ENCODE measurements at places on chromosomes 1 and 21.

- H3K27me3 ChIP-seq: peaks cover 3% of the 10 kb centered on the region
- H3K36me3 ChIP-seq: no peaks in the 10 kb centered on the region
- DNase-seq: no peak
Measured at GRCh38 chr1:67060811-67061218, 6.9 kb upstream of the SLC35D1 start.

GRCh38 chr1:42379794-42380585 is 602 bp upstream of the RIMKLA start:
- no peak overlapping the region for H3K27ac ChIP-seq
- H3K27me3 ChIP-seq: peaks cover 9% of the 10 kb centered on the region
- DNase-seq: no peak

- H3K27me3 ChIP-seq: no peaks in the 10 kb centered on the region
- DNase-seq: no peak
- no peaks in the 10 kb centered on the region for H3K4me1 ChIP-seq
Measured at GRCh38 chr21:16540966-16541727, 811.4 kb downstream of the USP25 start.

- DNase-seq: no peak
- H3K27me3 ChIP-seq: peaks cover 16% of the 10 kb centered on the region
- H3K4me1 ChIP-seq: no peaks in the 10 kb centered on the region
- H3K4me3 ChIP-seq: no peak overlapping the region
Measured at GRCh38 chr1:94121411-94121821, 468 bp upstream of the ABCA4 start.

DNA sequence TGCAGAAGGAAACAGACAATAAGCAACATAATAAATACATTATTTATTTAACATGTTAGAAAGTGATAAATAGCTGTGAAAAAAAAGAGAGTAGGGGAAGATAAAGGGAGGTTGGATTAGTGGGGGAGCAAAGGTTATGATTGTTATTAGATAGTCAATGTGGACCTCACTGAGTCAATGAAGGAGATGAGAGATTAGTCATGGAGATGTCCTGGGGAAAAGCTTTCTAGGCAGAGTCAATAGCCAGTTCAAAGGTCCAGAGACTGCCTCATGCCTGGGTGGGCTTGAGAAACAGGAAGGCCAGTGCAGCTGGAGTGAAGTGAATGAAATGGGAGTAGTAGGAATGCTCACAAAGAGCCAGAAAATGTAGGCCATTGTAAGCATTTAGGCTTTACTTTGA is 187.1 kb upstream of the CACYBP start:
- DNase-seq: no peak
- H3K27ac ChIP-seq: no peak overlapping the region
- no peaks in the 10 kb centered on the region for H3K36me3 ChIP-seq
- H3K27me3 ChIP-seq: no peaks in the 10 kb centered on the region
- H3K4me1 ChIP-seq: no peaks in the 10 kb centered on the region
- H3K4me3 ChIP-seq: no peak overlapping the region

GRCh38 chr21:35171385-35171784 is 122.3 kb upstream of the RUNX1 start:
- H3K36me3 ChIP-seq: no peaks in the 10 kb centered on the region
- no peak overlapping the region for H3K27ac ChIP-seq
- peaks cover 16% of the 10 kb centered on the region for H3K4me1 ChIP-seq
- no peaks in the 10 kb centered on the region for H3K27me3 ChIP-seq
- DNase-seq: no peak
- no peak overlapping the region for H3K4me3 ChIP-seq

DNA sequence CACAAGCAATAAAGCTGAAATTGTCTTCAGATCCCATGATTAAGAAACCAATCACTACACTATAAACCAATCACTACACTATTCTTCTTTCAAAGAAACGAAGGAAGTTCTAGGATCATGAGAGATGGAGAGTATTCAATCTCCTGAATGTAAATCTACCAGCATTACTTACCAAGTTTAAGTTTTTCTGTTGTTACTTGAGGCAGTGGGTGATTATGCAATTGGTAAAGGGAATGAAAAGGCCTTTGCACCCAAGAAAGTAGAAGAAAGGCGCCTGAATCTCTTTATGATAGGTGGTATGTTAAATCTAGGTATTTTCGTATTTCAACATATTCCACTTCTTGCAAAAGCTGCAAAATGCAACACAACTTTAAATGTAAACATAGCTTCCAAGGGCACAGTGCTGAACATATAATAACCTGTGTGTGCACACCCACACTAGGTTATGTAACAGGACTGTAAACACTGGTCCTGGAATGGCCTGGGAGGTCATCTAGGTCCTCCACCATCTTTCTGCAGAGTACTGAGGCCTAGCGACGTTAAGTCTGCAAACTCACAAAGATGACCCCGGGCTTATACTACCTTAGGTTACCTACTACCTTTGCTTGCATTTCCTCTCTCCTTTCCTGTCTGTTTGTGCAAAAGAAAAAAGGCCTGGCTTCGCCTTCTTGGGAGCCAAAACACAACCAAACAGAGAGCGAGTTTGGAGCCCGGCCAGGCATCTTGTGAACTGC is 1.1 kb upstream of the UAP1 start:
- peaks cover 11% of the 10 kb centered on the region for H3K4me1 ChIP-seq
- H3K36me3 ChIP-seq: no peaks in the 10 kb centered on the region
- no peaks in the 10 kb centered on the region for H3K27me3 ChIP-seq
- H3K27ac ChIP-seq: peak overlapping the region; percentile 89
- no peak for DNase-seq
- H3K4me3 ChIP-seq: peak overlapping the region; percentile 82

GRCh38 chr1:20028726-20029125 is 41.3 kb upstream of the PLA2G5 start:
- H3K4me1 ChIP-seq: no peaks in the 10 kb centered on the region
- H3K27ac ChIP-seq: no peak overlapping the region
- no peak for DNase-seq
- peaks cover 15% of the 10 kb centered on the region for H3K27me3 ChIP-seq

GRCh38 chr1:86082183-86082582 is 74.4 kb downstream of the COL24A1 start:
- H3K27me3 ChIP-seq: no peaks in the 10 kb centered on the region
- no peak for DNase-seq
- H3K4me1 ChIP-seq: no peaks in the 10 kb centered on the region

DNA sequence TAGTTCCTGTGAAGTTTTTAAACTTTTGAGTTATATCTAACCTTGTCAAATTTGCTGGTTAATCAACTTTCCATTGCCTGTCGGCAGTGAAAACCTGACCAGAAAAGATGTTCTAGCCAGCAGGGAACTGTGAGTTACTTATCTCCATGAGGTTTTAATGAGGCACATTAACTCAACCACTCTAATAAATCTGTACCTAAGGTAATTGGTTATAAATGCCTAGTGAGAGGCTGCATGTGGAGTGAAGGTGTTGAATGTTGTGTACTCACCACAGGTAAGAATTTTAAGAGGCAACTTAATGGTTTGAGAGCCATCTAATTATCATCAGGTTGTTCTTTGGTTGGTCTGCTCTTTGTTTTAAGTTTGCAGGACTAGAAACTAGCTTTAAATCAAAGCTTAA is 138.4 kb upstream of the LHX8 start:
- H3K27ac ChIP-seq: no peak overlapping the region
- no peak for DNase-seq
- no peaks in the 10 kb centered on the region for H3K36me3 ChIP-seq
- no peaks in the 10 kb centered on the region for H3K27me3 ChIP-seq
- H3K4me1 ChIP-seq: no peaks in the 10 kb centered on the region

GRCh38 chr1:247337250-247337746 is 5.6 kb upstream of the ZNF496 start:
- H3K27me3 ChIP-seq: no peaks in the 10 kb centered on the region
- no peak overlapping the region for H3K4me3 ChIP-seq
- no peak overlapping the region for H3K27ac ChIP-seq
- DNase-seq: no peak
- H3K36me3 ChIP-seq: no peaks in the 10 kb centered on the region
- H3K4me1 ChIP-seq: peaks cover 4% of the 10 kb centered on the region

DNA sequence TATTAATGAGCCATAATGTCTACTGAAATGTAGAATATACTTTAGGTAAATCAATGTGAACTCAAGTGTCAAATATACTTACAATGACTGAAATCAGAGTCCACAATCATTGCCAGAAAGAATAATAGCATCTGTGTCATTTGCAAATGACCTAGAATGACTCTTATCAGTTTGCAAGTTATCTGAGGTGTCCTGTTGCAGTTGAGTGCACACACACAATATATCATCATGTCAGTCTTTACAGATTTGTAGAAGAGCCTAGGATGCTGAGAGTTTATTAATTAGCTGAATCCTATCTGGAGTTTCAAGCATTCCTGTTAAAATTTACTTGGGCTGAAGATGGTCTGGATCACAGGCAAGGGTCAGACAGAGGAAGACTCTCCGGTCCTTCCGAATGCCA is 324.0 kb upstream of the GREM2 start:
- no peak overlapping the region for H3K4me3 ChIP-seq
- no peaks in the 10 kb centered on the region for H3K36me3 ChIP-seq
- H3K4me1 ChIP-seq: no peaks in the 10 kb centered on the region
- H3K27me3 ChIP-seq: no peaks in the 10 kb centered on the region
- DNase-seq: no peak
- H3K27ac ChIP-seq: no peak overlapping the region

DNA sequence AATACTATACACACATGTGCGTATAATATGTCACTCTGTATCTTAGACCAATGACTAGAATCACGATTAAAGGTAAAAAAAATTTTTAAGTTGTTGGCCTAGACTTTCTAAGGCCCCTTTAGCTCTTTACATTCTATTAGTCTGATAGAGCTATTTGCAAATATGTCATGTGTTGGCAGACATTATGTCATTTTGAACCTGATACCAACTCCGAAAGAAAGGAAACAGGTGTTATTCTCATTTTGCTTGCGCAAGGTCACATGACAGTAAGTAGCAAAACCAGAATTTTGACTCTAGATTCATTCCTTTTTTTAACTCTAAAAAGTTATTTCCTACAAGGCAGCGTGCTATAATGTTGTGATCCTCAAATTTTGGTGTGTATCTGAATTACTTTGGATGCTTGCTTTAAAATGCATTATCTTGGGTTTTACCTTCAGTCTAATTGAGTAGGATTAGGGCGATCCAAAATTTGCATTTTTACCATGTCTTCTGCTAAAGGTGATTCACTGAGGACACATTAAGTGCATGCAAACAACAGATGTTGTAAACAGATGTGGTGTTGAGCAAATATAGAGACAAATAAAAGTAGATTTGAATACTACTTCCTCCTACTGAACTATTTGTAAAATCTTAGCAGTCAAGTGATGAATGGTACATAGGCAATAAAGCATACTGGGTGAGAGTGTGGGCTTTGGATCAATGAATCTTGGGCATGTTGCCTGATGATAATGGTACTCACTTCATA is 63.5 kb upstream of the KIAA1614 start:
- H3K36me3 ChIP-seq: no peaks in the 10 kb centered on the region
- H3K27ac ChIP-seq: no peak overlapping the region
- H3K4me3 ChIP-seq: no peak overlapping the region

DNA sequence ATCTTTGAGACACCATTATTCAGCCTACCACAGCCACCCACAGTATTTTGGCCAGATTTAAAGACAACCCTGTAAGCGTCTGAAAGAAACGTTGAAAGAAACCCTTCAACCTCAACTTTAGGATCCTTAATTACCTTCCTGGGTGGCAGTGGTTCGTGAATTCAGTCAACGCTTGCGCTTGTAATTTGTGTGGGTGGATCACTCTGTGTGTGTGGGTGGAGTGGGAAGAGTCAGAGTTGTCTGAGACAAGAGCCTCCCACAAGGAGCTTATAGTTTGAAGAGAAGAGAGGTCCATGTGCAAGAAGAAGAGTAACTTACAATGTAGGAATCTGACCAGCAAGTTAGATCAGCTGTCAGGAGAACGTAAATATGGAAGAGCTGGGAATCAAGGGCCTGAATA is 8.4 kb downstream of the COQ8A start:
- no peak overlapping the region for H3K27ac ChIP-seq
- no peaks in the 10 kb centered on the region for H3K27me3 ChIP-seq
- peaks cover 6% of the 10 kb centered on the region for H3K4me1 ChIP-seq
- H3K36me3 ChIP-seq: peaks cover 7% of the 10 kb centered on the region

GRCh38 chr1:204514828-204515227 is 1.4 kb upstream of the MDM4 start:
- H3K4me1 ChIP-seq: peaks cover 45% of the 10 kb centered on the region
- no peak for DNase-seq
- peak overlapping the region; percentile 92 for H3K27ac ChIP-seq
- H3K27me3 ChIP-seq: no peaks in the 10 kb centered on the region
- peaks cover 16% of the 10 kb centered on the region for H3K36me3 ChIP-seq
- no peak overlapping the region for H3K4me3 ChIP-seq

- peak overlapping the region; percentile 38 for H3K27ac ChIP-seq
- peak overlapping the region; percentile 44 for H3K4me3 ChIP-seq
- no peaks in the 10 kb centered on the region for H3K27me3 ChIP-seq
- peak; percentile 73 for DNase-seq
- peaks cover 24% of the 10 kb centered on the region for H3K4me1 ChIP-seq
Measured at GRCh38 chr21:45541221-45542039, 810 bp downstream of the SLC19A1 start.

DNA sequence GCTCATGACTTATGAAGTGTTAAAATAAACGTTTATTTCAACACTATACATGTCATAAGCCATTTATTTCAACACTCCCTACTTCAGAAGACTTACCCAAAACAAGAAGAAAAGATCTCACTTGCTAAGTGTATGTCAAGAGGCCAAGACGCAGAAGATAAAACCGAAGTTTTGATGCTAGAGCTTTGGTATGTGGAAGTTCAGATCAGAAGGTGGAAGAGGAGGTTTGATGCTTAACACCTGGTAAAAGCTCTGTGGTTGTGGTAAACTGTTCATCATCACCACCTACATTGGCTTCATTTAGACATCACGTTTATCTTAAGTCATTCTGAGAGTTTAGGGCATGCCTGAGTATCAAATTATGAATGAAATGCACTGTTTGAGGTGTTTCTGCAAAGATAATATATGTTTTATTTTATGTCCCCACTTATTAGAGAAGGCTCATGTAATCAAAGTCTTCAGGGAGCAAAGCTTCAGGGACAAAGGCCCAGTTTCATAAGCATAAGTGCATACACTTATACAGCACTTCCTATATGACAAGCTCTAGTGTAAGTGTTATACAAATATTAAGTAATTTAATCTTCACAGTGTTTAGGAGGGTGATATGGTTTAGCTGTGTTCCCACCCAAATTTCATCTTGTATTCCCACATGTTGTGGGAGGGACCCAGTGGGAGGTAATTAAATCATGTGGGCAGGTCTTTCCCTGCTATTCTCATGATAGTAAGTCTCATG is 533.3 kb downstream of the PTBP2 start:
- no peak overlapping the region for H3K27ac ChIP-seq
- H3K4me1 ChIP-seq: no peaks in the 10 kb centered on the region
- no peak for DNase-seq
- no peaks in the 10 kb centered on the region for H3K36me3 ChIP-seq

DNA sequence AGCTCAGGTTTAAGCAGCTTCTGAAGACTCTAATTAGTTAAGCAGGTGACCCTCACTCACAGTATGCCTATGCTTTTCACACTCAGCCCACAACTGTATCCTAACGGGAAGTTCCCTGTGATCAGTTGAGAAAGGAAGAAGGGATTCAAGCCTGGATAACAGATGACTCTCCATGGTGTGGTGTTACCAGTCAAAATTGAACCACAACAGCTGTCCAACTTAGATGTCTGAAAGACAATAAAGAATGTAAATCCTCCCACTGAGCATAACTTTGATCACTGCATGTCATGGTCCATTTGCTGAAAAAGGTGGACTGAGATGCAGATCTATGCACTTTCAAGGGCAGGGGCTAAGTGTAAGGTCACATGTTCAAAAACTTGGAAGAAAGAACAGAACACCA is 32.3 kb upstream of the DIPK1A start:
- H3K4me3 ChIP-seq: no peak overlapping the region
- no peak for DNase-seq
- H3K27me3 ChIP-seq: no peaks in the 10 kb centered on the region
- no peaks in the 10 kb centered on the region for H3K36me3 ChIP-seq
- H3K4me1 ChIP-seq: peaks cover 34% of the 10 kb centered on the region

- no peak overlapping the region for H3K4me3 ChIP-seq
- H3K27me3 ChIP-seq: peaks cover 2% of the 10 kb centered on the region
- no peak overlapping the region for H3K27ac ChIP-seq
- DNase-seq: no peak
- no peaks in the 10 kb centered on the region for H3K4me1 ChIP-seq
Measured at GRCh38 chr1:213380865-213381264, 329.8 kb downstream of the RPS6KC1 start.

Data from T-cell (primary cell).